Activated naive CD4-positive, alpha-beta T cell treated with anti-CD3 and anti-CD28 coated beads, Interleukin-2, amount 50 U/mL, for 72 hours (primary cell): ENCODE measurements at places on chromosomes 12 and 14. TPM values are rescaled to one million over a fixed set of nuclear protein-coding genes. Genes with fewer than 3 reads are reported as not detected.

Gene KRT71
- not detected for total RNA-seq

Gene RPS6KL1
- 4.8 TPM for total RNA-seq

Gene TMEM119
- not detected for total RNA-seq

Gene CLEC14A
- total RNA-seq: not detected

DNA sequence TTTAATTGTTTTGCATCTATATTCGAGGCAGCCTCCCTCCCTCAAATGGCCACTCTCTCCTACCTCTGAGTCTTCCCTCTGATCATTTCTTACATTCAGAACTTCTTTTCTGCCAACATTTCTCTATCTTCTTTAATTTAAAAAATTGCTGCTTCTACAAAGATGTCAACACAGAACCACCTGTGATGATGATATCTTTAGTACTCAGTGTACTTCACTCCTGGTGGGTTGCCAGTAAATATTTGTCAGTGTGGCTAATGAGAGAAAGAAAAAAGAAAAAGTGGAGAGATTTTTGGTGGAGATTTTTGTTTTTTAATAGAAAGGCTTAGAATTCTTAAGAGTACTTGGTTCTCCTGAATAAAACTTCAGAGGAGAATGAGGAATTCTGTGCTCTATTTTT lies 8.1 kb downstream of the RIC8B start:
- no peak for DNase-seq

- DNase-seq: no peak
Observed at GRCh38 chr14:51650716-51651387, 858 bp upstream of the FRMD6 start.

DNA sequence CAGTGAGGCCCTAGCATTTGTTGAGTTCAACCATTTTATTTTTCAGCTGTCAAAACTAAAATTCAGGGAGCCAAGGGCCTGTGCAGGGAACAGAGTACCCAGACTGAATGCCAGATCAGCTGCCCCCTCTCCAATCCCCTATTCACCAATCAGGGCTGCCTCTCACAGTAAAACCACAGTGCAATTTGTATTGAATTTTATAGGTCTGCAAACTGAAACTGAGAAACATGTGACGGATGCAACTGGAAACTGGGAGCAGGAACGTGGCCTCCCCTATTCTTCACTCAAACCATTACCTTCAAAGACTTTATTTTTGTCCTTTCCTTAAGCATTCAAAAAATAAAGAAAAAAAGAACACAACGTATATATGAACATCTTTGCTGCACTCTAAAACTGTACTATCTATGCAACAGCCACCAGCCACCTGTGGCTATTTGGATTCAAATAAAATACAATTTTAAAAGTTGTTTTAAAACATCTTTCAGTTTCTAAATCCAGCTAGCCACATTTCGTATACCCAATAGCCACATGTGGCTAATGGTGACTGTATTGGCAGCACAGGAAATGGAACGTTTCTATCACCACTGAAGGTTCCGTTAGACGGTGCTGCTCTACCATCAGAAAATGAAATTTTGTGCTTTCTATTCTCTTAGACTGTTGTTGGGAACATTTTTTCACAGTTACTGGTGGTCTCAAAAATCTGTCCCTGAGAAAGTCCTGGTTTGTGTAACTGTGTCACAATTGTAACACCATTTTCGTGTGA lies 371.3 kb upstream of the FAR2 start:
- DNase-seq: no peak

- DNase-seq: no peak
Observed at GRCh38 chr12:108611884-108612415, 14.1 kb upstream of the TMEM119 start.

DNA sequence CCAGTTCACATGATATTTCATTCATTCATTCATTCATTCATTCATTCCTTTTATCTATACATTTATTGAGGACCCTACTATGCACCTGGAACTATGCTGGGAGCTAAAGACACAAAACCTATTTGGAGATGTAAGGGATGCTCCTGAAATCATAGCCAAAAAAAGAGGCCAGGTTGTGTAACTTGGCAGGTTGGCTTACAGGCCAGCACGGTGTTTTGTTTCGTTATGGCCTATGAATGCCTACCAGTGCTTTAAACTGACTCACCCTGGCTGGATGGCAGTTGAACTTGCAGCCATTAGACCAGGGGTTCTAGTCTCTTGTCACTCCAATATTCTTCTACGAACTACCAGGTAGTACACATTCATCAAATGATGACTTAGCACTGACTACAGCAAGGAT lies 15.7 kb downstream of the MAP3K9 start:
- DNase-seq: no peak

DNA sequence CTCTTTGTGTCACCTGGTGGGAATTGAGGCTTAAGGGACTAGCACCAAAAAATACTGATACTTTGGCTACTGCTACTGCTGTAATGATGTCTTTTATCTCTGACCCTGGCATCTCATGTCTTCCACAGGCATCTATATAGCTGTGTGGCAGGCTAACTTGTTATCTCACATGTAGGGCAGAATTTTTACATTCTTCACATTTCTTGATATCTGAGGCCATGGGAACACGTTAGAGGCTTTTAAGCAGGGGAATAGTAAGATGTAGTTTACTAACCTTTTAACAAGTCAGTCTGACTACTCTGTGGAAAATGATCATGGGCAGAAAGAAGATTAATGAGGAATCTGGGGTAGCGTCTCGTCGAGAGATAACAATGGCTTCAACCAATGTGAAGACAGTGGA lies 498.4 kb downstream of the PCNX1 start:
- DNase-seq: no peak

DNA sequence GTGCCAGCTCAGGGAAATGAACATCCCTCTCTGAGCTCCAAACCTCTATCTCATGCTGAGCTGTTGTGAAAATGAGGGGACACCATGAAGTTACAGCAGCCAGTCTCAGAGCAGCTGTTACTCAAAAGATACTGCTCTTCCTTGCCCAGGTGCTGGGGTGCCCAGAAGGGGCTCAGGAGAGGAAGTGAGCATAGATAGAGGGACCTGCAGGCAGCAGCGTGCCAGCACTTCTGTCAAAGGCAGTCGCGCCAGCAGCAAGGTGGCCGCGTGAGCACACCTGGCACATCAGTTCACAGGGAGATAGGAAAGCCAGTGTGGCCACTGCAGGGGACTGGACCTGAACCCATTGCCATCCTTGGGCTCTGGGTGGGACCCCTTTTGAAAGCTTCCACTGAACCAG lies 27.8 kb downstream of the C14orf132 start:
- DNase-seq: no peak

DNA sequence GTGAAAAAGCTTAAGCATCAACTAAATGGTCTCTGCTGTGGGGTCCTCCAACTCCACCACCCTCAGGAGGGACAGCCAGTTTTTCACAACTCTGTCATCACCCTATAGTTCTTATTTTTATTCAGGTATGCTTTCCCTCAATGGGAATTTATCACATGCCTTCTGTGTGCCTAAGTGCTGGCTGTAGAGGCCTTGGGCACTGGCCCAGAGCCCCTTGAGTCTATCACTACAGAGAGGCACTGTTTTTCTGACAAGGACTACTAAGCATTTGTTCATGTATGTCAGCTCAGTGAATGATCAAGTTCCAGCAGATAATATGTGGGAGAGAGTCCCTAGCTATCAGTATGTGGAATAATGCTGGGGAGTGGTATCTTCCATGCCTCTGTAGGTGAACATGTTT lies 463.9 kb downstream of the NPAS3 start:
- no peak for DNase-seq

DNA sequence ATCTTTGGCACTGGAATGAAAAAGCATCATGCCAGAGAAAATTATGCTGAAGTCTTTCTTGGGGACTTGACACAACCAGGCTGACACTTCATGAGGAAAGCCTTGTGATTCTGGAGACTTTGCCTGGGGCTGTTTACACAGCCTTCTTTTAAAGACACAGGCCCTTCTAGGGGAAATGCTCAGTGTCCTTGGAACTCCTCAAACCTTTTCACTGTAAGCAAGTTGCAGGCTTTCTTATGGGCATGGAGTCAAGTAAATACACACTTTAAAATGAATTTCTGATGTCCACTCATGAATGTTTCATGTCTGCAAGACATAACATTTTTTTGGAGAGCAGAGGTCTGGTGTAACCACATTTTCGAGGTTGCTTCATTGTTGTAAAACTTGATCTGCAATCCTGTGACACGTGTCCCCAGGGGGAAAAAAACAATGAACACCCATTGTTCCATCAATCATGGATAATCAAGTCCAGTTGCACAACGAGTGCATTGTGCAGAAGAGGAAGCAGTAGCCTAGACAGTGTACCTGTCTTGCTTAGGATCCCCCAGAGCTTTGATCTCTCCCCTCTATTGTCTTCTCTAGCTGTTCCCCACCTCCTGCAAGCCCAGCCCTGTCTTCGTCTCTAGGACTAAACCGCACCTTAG lies 155.1 kb upstream of the PRICKLE1 start:
- no peak for DNase-seq

DNA sequence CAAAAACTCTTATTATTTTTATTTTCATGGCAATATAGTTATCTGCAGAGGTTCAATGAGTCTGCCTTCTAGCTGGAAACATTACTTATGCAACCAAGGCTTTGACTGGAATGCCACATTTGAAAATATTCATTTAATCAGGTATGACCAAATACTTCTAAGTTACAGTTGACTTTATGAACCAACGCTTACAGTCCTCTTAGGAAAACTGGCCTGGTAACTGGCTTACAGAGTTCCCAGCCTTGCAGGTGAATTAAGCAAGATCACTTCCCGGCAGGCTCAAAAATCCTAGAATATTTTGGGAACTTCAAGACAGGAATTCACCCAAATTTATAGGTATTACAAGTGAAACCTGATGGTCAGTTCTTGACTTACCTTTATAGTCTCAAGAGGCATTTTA lies 12.3 kb downstream of the LRP6 start:
- no peak for DNase-seq
